ENCODE measurements at places on chromosomes 7 and 10.
A peak's percentile ranks its signal among the peaks of the same experiment; 100 is the strongest.

DNA sequence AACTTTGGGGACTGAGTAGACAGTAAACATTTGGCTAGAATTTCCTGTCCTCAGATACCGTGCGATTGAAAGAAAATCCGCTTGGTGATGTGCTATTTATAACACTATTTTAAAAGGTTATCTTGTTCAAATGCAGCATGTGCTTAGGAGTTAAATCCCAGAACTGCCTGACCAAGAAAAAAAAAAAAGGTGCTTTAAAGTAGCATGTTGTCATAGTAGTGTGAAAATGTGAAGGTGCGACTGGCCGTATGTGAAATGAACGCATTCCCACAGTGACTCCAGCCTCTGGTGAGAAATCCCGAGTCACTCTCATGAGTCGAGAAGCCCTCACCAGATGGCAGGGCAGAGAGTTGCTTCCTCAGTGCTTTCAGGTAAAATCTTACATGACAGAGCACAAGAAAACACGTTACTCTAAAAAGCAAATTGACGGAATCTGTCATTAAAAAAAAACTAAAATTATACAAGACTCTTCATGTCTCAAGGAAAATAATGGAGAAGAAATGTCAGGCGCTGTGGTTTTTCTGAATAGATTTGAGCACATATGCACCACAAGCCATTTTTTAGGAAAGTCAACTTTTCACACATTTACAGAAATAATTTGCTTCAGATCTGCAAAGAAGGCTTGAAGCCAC lies 18.4 kb upstream of the KLF6 start:
- no peak for DNase-seq

- DNase-seq, result peak; percentile 55
Measured at GRCh38 chr7:7732621-7733281, 14.3 kb upstream of the RPA3 start.

DNA sequence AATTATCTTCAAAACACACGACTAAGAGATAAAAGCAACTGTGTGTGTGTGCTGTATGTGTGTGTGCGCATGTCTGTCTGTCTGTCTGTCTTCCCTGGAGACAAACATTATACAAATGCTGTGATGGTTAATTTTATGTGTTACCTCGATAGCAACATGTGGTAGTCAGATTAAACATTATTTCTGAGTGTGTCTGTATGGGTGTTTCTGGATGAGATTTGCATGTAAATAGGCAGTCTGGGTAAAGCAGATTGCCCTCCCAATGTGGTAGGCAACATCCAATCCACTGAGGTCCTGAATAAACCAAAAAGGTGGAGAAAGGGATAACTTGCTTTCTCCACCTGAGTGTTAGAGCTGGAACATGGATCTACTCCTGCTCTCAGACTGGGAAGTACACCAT lies 67.9 kb downstream of the SLC25A13 start:
- DNase-seq, result no peak

- no peak for DNase-seq
Measured at GRCh38 chr10:84698989-84699388, 370.6 kb downstream of the CCSER2 start.

DNA sequence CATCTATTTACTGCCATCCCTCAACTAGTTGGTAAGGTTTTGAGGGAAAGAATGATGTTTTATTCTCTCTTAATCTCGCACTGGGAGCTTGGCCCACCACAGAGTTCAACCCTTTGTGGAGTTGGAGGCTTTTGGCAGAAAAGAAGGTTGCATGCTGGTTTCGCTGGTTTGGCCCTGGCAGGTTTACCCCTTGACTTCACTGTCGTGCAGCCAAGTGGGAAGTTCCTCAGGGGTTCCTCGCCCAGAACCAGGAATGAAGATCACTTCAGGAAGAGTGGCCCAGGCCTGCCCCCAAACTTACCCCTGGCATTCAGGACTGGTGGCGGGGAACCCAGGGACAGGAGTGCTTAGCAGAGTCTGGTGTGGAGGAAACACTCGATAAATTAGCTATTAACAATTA lies 103.1 kb upstream of the LYZL2 start:
- DNase-seq, result no peak

- DNase-seq, result no peak
Measured at GRCh38 chr7:70810558-70811139, 321.3 kb upstream of the GALNT17 start.

GRCh38 chr7:33677556-33677955 lies 227.8 kb upstream of the BMPER start:
- DNase-seq, result peak; percentile 21

DNA sequence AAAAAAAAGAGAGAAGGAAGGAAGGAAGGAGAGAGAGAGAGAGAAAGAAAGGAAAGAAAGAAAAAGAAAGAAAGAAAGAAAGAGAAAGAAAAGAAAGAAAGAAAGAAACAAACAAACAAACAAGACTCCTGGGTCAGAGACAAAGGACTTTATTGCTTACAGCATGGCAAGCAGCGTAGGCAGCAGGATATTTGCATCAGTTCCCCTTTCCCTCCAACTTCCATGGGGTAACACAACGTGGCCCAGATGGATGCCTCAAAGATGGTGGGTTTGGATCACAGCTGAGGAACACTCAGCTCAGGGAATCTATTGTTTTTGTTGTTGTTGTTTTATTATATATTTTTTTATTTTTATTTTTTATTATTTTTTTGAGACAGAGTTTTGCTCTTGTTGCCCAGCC lies 128.5 kb upstream of the VKORC1L1 start:
- DNase-seq, result no peak

GRCh38 chr10:61896854-61897661 lies 4.4 kb upstream of the ARID5B start:
- DNase-seq, result peak; percentile 78

- DNase-seq, result no peak
Measured at GRCh38 chr10:52674474-52674873, 98.1 kb downstream of the MBL2 start.

DNA sequence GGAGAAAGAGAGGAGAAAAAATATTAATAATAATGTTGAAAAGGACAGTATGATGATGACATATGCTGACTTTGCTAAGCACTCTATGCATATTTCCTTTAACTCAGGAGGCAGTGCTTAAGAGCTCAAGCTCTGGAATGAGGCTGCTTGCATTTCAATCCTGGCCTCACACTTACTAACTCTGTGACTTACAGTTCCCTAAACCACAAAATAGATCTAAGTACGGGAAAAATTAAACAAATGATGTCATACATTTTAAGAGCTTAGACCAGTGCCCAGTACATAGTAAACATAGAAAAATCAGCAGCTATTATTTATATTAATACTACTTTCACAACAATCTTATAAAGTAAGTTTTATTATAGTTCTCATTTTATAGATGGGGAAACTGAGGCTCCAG lies 61.3 kb downstream of the GFRA1 start:
- DNase-seq, result peak; percentile 91

GRCh38 chr7:114972567-114972966 lies 50.7 kb downstream of the MDFIC start:
- no peak for DNase-seq

GRCh38 chr7:25889765-25890164 lies 262.2 kb upstream of the NFE2L3 start:
- no peak for DNase-seq

GRCh38 chr7:101595246-101595645 lies 33.9 kb downstream of the MYL10 start:
- no peak for DNase-seq

DNA sequence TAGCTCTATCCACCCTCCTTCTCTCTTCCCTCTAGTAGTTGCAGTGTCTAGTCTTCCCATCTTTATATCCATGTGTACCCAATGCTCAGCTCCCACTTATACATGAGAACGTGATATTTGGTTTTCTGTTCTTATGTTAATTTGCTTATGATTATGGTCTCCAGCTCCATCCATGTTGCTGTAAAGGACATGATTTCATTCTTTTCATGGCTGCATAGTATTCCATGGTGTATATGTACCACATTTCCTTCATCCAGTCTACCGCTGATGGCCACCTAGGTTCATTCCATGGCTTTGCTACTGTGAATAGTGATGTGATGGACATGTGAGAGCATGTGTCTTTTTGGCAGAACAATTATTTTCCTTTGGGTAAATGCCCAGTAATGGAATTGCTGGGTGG lies 6.5 kb downstream of the PRSS2 start:
- DNase-seq, result no peak

- DNase-seq, result no peak
Measured at GRCh38 chr7:157811946-157812345, 475.1 kb downstream of the DNAJB6 start.

DNA sequence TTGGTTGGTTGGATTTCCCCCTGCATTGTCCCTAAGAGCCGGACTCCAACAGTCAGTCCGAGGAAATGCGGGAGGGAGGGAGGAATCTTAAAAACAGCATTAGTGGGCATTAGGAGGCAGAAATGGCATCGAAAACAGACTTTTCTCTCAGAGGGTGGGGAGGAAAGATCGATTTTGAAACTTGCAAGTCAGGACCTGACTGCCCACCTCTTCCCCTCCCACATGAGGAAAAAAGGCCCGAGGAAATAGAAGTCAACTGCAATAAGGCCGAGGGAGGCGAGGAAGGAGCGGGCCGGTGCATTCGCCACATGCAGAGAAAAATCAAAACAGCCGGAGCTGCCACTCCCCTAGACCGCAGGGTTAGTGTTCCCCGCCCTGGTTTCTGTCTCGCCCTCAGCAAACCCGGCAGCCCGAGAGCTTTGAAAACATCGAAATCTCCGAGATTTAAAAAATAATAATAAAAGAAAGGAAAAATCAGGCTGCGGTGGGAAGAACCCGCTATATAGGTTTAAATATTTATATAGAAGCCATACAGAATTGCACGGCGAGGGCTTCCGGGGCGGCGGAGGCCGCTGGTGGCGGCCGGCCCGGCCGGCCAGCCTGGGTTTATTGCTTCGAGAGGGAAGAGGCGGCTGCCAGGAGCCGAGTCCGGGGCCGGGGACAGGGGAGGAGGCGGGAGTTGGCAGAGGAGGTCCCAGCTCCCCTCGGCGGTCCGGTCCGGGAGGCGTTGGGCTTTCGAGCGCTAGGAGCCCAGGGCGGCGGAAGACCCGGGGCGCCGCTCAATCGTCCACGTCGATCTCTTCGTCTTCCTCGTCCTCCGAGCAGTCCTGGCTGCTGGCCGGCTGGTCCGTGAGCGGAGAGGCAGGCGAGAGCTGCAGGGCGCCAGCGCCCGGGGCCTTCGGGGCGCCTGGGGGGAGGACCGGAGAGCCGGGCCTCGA lies 2.5 kb downstream of the LBX1 start:
- DNase-seq, result no peak

- no peak for DNase-seq
Measured at GRCh38 chr7:94351703-94352102, 43.0 kb upstream of the COL1A2 start.

DNA sequence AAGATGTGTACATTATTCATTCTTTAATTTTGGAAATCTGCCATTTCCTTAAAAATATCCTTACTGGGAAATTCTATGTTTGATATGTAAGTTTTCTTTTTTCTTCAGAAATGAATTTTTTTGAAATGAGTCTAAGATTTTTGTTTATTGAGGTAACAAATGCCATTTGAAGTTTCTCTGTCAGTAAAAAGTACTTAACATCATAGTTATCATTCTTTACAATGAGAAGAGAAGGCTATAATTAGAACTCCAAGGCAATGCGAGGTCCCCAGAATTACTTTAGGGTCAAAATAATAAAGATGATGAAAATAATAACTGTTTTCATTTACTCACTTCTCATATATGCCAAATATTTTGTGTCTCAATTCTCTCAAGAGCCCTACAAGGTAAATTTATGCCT lies 37.0 kb upstream of the RHOBTB1 start:
- peak; percentile 71 for DNase-seq

GRCh38 chr10:65620404-65621048 lies 1305.3 kb upstream of the LRRTM3 start:
- no peak for DNase-seq

DNA sequence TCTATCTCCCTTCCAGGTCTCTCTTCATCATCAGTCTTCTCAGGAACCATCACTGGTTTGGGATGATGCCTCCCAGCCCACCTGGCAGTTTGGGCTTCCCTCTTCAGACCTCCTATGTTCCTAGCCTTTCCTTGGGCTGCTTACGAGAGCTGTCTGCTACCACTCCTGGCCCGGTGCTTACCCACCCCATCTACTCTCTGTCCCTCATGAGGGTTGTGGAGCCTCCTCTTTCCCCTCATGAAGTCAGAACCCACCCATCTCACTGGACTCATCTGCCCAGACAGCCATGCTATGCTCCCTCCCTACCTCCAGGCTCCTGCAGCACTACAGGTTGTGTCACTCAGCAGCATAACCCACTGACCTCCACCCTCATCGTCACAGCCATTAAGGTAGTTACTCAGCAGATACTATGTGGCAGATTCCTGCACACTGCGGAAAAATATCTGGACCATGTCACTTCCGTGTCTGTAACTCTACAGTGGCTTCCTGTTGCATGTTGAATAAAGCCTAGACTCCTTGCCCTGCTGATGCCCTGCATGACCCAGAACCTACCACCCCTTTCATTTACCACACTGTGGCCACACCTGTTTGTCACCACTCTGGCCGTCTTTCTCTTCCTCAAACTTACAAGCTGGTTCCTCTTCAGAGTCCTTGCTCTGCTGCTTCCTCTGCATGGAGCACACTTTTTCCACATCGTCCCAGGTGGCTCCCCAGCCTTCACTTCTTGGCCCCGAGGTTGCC lies 2.0 kb downstream of the DBNL start:
- DNase-seq, result no peak

DNA sequence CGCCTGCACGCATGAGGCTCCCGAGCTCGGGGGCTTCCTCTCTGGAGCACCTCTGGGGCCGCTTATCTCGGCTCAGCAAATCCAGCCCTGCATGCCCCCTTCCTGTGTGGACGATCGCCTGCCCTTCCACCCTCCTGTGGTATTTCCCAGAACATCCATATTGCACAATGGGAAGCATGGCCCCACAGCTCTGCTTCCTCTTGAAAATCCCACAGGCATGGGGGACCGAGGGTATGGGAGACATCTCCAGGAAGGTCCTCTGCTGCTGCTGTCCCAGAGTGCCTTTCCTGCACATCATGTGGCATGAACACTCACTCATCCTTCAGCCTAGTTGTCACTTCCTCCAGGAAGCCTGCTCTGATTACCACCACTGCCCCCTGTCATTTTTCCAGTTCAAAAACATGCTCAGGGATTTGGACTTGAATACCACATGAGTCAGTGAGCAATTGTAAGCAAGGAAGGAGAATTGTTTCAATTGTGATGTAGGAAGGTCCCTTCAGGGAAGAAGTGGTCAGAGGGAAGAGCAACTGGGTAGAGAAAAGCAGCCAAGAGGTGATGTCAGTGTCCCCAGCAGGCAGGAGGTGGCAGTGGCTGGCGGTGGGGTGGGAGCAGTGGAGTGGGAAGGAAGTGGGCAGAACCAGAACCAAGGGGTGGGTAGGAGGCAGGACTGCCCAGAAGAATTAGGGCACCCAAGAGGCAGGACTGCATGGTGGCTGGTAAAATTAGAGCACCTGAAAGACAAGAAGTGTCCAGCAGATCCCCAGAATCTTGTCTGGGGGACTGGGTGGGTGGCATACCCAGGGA lies 67.5 kb upstream of the ZMIZ1 start:
- peak; percentile 31 for DNase-seq

Measured in fibroblast of skin of scalp (primary cell).